ENCODE measurements at places on chromosomes 16 and 17.

DNA sequence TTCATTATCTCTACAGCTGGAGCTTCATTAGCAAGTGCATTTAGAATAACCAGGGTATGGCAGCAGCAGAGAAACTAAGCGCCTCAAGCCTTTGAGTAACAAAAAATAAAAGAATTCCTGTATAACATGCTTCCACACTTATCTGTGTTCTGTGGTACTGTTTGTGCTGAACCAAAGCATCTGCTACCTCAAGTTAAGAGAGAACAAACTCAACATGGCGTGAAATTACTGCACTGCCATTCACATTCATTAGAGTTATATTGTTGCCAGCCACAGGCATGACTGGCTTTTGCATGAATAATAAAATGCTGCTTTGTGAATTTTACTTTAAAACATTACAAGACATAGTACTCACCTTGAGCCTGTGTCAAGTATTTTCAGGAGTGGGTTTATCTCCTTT is 76.6 kb downstream of the NLK start:
- DNase-seq: no peak

- no peak for DNase-seq
Observed at GRCh38 chr16:85453194-85453678, 159.9 kb upstream of the GSE1 start.

DNA sequence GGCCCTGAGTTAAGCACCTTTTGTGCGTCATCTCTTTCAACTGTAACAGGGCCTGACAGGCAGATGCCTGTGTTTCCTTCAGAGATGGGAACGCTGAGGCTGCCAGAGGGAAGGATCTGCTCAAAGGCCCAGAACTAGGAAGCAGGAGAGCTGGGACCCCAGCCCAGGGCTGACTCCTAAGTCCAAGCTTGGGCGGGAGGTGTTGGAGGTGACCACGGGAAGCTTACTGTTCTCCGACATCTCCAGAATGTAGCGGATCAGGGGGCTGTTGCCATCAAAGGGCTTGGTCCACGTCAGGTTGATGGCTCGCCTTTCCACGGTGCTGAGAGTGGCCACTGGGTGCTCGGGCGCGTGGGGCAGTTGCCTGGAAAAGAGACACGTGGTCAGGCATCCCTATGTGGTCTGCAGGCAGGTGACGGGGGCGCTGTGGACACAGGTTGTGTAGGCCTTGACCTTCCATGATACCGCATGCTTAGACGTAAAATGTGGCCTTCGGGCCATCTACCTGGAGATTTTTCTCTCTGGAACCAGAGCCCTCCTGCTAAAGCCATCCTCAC is 111.4 kb upstream of the CDC42EP4 start:
- no peak for DNase-seq

- no peak for DNase-seq
Observed at GRCh38 chr16:28072087-28072486, 8.6 kb upstream of the GSG1L start.

GRCh38 chr17:47808036-47808829 is 13.4 kb downstream of the OSBPL7 start:
- no peak for DNase-seq

GRCh38 chr17:76048711-76049110 is 21.6 kb upstream of the EVPL start:
- DNase-seq: no peak
